ENCODE measurements at places on chromosomes 2 and 18.

GRCh38 chr2:199433204-199433832 lies 24.4 kb downstream of the SATB2 start:
- no peak for DNase-seq

DNA sequence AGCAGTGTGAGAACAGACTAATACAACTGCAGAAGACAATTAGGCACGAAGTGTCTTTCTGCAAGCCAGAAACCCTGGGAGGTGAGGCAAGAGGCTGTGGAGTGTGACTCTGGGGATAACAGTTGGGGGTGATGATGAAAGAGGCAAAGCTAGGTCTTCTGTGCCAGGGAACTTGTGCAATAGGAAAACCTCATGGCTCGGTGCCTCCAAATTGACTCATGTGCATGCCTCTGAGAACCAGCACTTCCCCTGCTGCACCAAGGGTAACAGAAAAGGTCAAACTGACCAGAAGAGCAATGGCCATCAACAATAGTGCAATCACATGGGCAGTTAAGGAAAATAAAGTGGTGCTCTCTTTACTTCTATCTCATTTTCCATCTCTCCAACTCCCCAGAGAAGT lies 136.4 kb downstream of the SCG2 start:
- peak; percentile 45 for DNase-seq

- no peak for DNase-seq
Measured at GRCh38 chr2:73964223-73964622, 20.5 kb upstream of the TET3 start.

- no peak for DNase-seq
Measured at GRCh38 chr2:105737980-105738657, 6.6 kb upstream of the NCK2 start.

GRCh38 chr18:71336576-71337210 lies 1047.8 kb downstream of the SOCS6 start:
- DNase-seq: no peak

GRCh38 chr18:6056171-6056910 lies 161.0 kb upstream of the TMEM200C start:
- peak; percentile 7 for DNase-seq

DNA sequence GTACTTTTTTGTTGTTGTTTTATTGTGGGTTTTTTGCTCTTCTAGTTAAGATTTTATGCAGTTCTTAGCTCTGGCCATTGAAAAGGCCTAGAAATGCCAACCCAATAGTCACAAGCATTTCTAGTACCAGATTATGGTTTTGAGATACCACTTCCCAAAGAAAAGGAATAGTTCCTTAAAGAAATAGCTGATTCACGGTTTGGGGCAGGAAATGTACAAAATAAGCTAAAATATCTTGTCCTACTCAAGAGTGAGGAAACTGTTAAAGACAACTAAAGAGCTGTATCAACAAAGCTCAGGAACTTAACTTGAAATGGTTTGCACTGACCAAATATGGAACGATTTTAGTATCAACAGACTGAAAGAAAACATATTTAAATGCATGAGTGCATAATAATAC lies 35.4 kb downstream of the PGAP1 start:
- DNase-seq: no peak

DNA sequence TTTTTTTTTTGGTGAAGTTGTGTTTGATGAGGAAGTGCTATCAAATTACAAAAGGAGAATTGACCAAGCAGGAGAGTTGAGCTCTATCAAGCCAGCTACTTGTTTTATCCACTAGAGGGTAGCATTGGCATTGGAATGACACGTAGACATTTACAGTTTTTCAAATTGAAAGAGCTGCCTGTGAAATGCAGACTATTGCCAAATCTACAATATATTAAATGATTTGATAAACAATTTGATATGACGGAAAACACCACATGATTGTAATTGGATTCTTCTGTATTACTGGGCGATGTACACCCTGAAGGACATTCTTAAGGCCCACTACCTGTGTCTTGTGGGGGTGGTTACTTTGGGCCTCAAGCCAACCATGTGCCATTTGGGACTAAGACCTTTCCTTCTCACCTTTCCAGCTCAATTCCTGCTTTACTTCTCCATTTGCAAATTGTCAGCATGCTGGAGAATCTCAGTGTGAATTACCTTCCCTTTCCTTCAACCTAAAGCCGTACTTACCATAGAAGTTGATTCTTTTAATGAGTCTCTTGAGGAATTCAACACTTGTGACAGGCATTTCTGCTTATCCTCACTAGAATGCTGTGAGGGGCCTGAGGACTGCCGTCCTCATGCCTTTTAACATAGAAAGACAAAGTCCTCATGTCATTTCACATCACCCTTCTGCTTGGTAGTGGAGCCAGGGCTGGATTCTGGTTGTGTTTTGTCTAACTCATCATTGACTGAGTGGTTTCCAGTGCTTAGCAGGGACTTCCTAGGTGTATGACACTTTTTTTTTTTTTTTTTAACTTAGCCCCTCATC lies 134.8 kb upstream of the THUMPD2 start:
- peak; percentile 30 for DNase-seq

- no peak for DNase-seq
Measured at GRCh38 chr18:75124991-75125381, 84.0 kb downstream of the PTGR3 start.

DNA sequence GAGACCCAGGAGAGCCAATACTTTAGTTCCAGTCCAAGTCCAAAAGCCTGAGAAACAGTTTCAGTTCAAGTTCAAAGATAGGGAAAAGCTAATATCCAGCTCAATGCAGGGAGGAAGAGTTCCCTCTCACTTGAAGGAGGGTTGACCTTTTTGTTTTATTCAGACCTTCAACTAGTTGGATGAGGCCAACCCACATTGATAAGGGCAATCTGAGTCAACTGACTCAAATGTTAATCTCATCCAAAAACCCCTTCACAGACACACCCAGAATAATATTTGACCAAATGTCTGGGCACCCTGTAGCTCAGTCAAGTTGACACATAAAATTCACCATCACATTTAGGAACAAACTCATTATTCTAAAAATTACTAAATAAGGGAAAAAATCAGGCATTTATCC lies 246.8 kb downstream of the METTL4 start:
- no peak for DNase-seq

- DNase-seq: no peak
Measured at GRCh38 chr2:219058541-219059374, 2.0 kb downstream of the IHH start.

DNA sequence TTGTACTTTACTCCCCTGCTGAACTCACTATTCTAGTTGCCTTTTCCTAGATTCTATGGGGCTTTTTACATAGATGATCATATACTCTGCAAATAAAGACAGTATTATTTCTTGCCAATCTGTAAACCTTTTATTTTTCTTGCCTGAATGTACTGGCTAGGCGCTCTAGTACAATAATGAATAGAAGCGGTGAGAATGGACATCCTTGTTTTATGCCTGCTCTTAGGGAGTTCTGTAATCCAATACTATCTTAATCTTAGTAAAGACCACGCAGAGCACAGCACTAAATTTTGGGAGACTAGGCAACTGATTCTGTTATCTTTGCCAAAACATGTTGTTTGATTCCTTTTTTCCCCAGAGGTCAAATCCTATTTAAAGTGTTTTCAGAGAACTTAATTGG lies 7.0 kb downstream of the KRCC1 start:
- DNase-seq: no peak

- DNase-seq: no peak
Measured at GRCh38 chr18:2918761-2919550, 72.2 kb downstream of the EMILIN2 start.

DNA sequence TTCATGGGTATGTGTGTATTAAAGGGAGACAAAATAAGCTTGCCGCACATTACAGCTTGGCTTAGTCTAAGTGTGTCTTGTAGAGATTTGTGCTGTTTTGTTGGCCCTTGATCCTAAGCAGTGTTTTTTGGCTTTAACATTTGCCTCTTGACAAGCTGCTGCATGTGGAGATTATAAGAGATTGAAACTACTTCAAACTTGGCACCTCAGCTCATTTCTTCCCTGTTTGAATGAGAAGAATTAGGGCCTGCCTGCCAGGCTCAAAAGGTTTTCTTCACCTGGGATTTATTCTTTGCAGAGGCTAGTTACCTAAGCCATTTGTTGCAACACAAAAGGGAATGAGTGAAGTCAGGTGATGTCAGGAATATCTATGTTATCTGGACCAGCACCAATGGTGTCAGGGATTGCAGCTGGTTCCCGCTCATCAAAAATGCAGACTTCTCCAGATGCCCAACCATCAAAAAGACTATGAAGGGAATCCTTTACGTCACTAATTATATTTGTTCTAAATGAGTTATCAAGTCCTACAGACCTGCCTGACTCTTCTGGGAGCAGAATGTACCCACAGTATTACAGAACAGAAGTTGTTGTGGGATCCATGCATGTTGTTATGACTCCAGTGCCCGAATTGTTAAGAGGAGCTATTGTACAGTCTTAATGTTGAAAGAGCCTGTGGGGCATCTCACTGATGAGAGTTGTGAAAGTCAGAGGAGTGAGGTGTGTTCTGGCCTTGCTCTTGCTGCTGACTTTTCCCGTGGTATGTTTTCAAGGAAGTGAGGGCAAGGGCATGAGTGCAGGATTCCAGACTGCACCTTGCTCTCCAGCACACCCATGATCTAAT lies 31.0 kb downstream of the ABCA12 start:
- DNase-seq: no peak

DNA sequence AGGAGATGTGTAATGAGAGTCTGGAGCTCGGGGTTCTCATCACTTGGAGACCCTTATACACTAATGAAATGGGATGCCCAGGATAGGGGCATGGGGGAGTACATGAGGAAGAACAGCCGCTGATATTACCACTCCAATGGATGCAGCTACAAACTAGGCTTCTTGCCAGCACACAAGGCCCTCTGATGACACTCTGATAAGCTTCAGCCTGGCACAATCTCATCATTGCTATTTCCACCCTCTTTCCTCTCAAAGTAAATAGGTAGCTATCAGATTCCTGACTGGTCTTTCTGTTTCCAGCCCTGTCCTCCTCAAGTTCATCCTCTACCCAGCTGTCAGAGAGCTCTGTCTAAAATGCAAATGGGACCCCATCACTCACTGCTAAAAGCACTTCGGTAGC lies 103.0 kb downstream of the GPR39 start:
- no peak for DNase-seq

- DNase-seq: no peak
Measured at GRCh38 chr2:121562269-121563176, 31.8 kb downstream of the RNU4ATAC start.

DNA sequence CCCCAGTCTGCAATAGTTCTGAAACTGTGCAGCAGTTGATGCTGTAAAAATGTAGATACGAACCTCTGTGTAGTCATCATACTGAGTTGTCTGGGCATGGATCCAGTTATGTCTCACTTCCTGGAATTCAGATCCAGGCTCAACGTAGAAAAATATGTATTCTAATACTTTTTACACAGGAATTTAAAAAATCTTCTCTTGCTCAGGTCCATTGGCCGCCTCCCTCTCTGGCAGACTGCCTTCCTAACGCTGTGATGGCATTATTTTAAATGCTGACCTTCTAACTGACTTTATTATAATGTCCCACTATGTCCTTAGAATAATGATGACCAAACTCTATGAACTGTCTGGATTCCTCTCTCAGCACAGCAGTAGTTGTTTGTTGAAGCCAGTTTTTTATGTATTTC lies 119.6 kb downstream of the FEZ2 start:
- peak; percentile 54 for DNase-seq

DNA sequence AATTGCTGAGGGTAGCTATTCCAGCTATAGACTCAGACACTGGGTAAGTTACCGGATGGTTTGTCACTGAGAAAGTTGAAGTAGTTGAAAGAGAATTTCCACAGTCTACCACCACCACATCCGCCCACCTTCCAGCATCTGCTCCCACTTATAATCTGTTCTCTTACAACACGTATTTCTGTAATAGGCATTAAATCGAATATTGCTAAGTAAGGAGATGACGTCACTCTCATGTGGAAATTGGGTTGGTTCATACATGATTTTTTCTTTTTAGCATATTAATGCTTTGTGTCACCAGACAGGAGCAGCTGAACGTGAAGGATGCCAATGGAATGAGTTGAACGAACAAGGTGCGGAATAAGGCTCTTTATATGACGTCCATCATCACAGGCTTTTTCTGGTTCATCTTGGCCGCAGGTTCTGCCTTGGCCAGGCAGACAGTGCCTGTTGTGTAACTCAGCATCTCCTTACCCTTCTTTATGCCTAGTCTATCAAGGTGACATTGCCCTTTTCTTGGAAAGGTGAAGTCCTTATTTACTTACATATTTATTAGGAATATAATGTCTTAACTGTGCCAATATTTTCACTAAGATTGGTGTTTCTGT lies 45.9 kb downstream of the THUMPD2 start:
- DNase-seq: no peak

GRCh38 chr18:23356915-23357601 lies 96.0 kb upstream of the RIOK3 start:
- no peak for DNase-seq

DNA sequence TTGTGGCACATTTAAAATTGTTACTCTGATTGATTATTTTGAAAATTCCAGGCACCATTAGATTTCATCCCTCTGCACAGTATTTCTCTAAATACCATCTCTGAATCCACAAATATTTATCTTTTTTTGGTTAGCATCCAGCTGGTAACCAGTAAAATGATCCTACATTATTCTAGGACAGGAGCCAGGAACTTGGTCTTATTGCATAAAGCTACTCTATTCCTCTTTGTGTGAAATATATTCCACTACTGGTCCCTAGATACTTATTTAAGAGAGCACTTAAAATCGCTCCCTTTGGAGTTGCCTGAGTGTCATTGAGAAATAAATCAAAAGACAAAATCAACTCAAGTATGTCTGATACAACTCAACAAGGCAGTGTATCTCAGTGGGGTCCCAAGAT lies 7.4 kb upstream of the MBOAT2 start:
- no peak for DNase-seq

GRCh38 chr2:104678181-104678580 lies 175.7 kb upstream of the POU3F3 start:
- DNase-seq: no peak

DNA sequence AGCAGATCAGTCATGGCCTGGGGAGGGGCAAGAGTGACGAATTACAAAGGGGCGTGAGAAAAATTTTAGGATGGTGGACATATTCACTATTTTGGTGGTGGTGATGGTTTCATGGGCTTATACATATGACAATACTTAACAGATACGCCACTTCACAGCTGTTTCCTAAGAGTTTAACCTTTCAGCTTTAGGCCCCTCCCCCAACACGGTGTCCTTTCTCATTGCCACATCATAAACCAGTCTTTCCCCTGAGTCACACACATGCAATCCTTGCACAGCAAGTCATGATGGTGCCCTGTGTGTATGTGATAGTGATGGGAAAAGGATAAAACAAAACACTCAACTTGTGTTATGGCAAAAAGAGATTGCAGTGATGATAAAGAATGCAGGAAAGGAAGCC lies 47.6 kb upstream of the IL1R1 start:
- DNase-seq: no peak

Measured in H54 (cell line).